ENCODE measurements at places on chromosomes 3 and 15.

GRCh38 chr3:81087607-81088006, 673.8 kb downstream of the GBE1 start:
- DNase-seq: no peak

- no peak for DNase-seq
These were observed 2.3 kb upstream of the CCR8 start for GRCh38 chr3:39327053-39327745.

GRCh38 chr3:64399205-64399800, 174.0 kb upstream of the PRICKLE2 start:
- no peak for DNase-seq

GRCh38 chr15:32057876-32058425, 27.6 kb downstream of the CHRNA7 start:
- no peak for DNase-seq

- DNase-seq: no peak
These were observed 183.7 kb upstream of the LMCD1 start for GRCh38 chr3:8317661-8318649.

- DNase-seq: no peak
These were observed 10.1 kb upstream of the GOLGB1 start for GRCh38 chr3:121759541-121760202.

DNA sequence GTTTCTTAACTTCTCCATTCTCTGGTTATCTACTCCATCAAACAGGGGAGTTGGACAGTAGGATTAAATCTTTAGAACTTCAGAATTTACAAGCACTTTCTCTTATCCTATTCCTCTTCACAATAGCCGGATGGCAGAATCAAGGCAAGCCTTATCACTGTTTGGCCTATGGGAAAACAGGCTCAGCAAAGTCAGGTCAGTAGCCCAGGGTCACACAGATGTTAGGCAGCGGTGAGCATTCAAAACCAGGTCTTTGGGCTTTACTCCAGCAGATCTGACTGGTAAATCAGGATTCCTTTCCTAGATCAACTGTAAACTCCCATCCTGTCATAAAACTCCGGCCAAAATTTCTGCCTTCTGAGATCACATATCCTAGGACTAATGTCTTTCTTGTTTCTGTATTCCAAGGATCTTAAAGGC, 258.4 kb downstream of the OPA1 start:
- DNase-seq: no peak

- no peak for DNase-seq
These were observed 31.8 kb upstream of the RASA2 start for GRCh38 chr3:141454906-141455602.

GRCh38 chr3:124131158-124131557, 139.2 kb upstream of the ROPN1 start:
- DNase-seq: no peak

DNA sequence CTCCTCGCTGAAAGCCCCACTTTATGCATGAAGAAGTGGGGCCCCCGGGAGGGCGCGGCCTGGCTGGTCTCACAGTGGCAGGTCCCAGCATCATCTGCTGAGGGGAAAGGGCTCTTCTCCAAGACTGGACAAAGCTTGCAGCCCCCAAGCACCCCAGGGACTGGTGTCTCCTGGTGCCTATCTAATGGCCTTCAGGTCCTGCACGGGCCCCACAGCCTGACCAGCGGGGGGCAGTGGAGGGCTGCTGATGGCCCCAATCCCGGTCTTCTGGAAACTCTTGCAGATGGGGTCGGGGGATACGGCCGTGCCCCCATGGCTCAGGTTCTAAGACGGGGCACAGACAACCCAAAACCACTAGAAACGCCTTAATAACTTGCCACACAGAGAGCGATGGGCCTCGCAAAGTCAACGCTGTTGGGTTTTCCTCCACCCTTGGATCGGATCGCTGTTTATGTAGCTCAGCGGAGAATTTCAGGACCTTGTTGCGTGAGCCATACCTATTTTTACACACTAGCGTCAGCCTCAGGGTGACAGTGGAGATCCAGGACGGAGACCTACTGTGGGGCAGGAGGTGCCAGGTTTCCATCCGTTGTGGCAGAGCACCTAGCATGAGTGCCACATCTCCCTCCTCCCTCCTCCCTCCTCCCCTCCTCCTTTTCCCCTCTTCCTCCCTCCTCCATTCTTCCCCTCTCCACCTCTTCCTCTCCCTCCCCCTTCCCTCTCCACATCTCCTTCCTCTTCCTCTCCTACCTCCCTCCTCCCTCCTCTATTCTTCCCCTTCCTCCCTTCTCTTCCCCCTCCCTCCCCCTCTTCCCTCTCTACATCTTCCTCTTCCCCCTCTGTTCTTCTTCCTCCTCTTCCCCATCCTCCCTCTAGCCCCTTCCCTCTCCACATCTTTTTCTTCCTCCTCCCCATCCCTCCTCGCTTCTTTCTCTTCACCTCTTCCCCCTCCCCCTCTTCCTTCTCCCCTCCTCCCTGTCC, 79.3 kb upstream of the ALDH1L1 start:
- DNase-seq: no peak

DNA sequence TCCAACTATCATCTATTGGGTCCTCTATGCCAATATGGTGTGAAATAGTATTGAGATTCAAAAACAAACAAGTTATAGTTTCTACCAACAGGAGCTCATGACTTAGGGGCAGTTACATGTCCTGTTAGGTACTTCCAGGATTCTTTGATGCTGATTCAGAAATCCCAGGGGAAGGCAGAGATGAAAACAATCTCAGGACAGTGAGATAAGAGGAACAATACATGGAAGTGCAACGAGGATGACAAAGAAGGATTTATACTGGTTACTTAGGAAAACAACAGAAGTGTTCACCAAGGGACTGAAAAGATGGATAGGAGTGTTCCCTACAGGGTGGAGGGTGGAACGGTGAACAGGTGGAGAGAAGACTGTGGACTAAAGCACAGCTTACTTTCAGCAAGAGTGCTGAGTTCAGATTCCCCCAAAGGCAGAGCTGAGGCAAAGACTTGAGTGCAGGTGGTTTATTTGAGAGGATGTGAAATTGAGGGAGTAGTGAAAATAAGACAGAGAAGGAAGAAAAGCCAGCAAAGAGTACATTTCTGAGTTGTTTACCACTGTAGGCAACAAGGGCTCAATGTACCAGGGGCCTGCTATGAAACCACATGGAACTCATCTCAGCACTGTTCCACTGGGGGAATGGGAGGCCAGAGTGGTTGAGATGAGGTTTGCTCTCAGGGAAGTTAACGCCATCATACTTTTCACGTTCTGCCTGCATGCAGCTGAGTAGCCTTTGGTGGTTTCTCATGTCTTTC, 68.1 kb downstream of the TRIM69 start:
- no peak for DNase-seq

DNA sequence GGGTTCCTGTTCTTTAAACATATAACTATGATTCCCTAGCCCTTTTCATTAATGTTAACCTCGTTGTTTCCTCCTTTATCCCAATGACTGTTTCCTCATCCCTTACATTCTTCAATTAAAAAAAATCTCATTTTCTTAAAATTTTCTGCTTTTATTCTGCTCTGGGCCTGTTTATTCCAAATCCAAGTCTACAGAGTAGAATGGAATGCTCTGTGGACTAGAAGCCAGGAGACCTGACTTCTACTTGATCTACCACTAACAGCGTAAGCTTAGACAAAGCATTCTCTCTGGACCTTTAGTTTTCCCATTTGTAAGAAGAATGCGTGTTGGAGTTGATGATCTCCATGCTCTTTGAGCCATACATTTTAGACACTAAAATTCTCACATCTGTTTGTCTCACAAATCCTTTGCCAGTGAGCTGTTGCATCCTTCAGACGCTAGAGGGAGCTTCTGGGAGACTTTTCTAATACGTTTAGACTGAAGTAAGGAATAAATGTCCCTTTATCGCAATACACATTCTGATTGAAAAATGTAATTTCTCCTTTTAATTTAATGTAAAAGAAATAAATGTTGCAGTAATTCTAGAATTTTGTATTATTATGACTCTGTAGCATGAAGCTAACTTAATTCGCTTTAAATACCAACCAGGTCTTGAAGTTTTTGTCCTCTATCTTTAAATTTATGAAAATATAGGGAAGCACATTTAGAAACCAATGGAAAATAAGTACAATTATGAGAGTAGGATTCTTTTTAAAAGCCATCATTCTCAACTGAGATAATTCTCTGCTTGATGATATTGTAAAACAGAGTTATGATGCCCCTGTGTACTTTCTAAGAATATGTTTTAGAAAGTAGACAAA, 21.7 kb upstream of the GMNC start:
- no peak for DNase-seq

GRCh38 chr3:24899373-24899772, 404.7 kb upstream of the THRB start:
- DNase-seq: no peak

- no peak for DNase-seq
These were observed 89.5 kb downstream of the ANP32A start for GRCh38 chr15:68730976-68731897.

- no peak for DNase-seq
These were observed 175.1 kb upstream of the CTNNB1 start for GRCh38 chr3:41024031-41024836.

GRCh38 chr3:41338276-41338675, 139.0 kb downstream of the CTNNB1 start:
- DNase-seq: no peak

DNA sequence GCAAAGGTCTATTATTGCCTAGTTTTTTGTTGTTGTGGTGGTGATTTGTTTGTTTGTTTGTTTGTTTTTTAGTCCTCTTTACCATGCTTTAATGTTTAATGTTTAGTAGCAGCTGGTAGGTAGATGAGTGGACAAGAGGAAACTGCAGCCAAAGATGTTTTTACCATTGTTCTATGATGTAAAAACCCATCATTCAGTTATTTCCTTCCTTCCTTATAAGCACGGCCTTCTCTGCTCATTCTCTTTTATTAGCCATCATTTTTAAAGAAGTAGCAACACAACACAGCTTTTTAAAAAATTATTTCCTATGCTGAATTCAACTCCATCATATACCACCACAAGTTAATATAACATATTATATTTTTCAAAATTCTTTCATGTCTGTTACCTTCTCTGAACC, 58.5 kb upstream of the BOC start:
- no peak for DNase-seq

DNA sequence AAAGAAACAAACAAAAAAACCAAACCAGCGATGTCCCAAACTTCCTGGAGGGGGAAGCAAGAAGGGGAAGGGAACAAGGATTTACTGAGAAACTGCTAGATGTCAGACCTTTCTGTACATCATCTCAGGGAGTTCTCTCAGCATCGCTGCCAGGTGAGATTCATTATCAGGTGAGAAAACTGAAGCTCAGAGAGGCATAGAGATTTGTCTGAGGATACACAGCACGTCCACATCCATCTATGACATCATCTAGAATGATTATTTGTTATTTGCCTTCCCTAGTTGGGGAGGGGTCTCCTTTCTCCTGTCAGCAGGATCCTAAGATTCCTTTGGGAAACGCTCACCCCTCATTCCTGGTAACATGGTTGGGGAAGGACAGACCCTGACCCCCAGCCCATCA, 57.1 kb upstream of the LINGO1 start:
- DNase-seq: no peak

DNA sequence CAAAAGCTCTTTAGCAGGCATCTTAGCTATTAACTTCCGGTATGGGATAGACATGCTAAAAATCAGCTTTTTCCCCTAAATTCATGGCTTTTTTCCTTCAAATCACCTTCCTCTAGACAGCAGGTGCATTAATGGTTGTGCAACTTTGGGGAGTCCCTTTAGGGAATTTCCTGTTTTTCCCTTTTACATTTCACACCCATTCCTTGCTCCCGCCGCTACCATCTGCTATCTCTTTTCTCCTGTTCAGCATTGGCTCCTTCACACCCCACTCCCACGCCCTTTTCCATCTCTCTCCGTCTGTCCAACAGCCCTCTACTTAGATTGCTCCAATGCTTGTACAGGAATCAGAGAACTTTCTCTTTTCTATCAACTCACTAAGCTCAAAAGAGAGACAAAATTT, 43.4 kb downstream of the FEZF2 start:
- no peak for DNase-seq

DNA sequence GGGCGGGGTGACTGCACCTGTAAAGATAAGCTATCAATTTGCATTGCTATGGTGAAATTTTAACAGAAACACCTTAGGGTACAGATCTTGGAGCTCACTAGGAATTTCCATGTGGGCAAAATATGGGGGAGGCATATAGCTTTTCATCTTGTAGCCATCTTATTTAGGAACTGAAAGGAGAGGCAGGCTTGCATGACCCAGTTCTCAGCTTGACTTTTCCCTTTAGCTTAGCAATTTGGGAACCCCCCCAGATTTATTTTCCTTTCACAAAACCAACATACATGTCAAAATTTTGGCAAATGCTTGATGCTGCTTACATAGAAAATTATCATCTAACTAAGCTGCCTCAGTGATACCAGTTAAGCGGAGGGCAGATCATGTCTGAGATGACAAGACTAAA, 55.0 kb upstream of the EIF1B start:
- no peak for DNase-seq

GRCh38 chr3:16396202-16396601, 117.3 kb downstream of the RFTN1 start:
- DNase-seq: no peak

GRCh38 chr3:16382845-16383244, 117.8 kb downstream of the OXNAD1 start:
- DNase-seq: no peak

DNA sequence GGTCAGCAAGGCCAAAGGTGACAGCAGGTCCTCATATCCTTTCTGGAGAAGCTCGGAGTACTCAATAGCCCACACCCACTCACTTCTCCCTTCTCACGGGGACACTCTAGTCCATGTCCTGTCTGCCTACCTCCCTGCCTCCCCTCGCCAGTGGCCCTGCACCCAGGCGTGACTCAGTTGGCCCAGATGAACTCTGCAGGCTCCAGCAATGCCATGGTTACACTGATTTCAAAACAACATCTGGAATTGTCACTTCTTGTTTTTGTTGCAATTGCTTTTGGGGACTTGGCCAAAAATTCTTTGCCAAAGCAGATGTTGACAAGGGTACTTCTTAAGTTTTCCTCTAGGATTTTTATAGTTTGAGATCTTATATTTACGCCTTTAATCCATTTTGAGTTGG, 13.0 kb downstream of the IL16 start:
- DNase-seq: no peak

- no peak for DNase-seq
These were observed 545.0 kb upstream of the TBL1XR1 start for GRCh38 chr3:177742273-177742672.

DNA sequence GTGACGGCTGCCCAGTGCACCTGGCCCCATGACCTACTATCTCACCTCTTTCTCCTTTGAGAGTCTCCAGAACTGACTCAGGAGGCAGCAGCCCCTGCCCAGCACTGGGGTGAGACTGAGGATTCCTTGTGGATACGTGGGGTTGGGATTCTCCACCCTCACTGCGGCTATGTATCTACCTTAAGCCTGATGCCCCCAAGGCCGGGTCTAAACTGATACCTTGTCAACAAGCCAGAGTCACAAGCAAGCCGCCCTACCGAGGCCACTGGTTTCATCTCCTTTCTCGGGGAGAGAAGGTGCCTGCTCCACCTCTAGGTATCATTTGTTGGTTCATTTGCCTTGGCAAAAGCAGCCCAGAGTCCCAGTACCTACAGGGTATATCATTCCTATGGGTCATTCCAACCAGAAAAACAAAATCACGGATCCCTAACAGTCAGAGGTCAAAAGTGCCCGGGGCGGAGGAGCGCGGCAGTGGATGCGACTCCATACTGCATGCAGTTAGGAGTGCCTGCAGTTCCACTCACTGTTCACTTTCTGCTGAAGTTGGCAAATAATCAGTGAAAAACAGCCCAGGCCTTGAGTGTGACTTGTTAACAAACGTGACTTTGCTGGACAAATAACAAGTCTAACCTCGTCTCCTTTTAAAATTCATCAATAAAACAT, 47.5 kb downstream of the ABTB1 start:
- DNase-seq: no peak
